ENCODE measurements at places on chromosomes 12 and 14. TPM values are rescaled to one million over a fixed set of nuclear protein-coding genes. Genes with fewer than 3 reads are reported as not detected.

Gene CCDC196
- not detected for polyA plus RNA-seq

Gene TPH2
- polyA plus RNA-seq = not detected

Gene GDF3
- not detected for polyA plus RNA-seq

Gene IGFBP6
- polyA plus RNA-seq = 0.69 TPM

Gene INSM2
- polyA plus RNA-seq = not detected

Gene ACAD10
- polyA plus RNA-seq = 7.9 TPM
